ENCODE measurements at places on chromosomes 7 and 10.
A peak's percentile ranks its signal among the peaks of the same experiment; 100 is the strongest.

DNA sequence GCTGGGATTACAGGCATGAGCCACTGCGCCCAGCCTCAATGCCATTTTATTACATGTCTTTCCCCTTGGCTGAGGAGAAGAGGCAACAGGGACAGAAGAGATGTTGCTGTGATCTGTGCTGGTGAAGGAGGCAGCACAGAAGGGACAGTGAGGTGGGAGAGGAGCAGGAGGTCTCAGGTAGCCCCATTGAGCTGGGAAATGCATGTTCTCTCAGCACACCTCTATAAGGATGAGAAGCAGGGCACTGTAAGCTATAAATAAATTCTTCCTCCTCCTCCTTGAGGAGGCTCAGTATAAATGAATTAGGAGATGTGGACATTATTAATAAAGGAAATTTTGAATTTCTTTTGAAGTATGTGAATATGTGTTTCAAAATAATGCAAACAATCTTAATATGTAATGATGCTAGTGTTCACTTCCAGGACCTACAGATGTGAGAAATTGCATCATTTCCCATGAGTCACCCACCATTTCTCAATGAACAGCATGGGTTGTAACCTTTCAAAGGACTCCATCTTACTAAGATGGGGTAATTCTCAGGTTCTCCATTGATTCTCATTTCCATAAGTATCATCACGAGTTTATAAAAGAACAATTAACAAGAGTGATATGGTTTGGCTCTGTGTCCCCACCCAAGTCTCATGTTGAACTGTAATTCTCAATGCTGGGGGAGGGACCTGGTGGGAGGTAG, 88.9 kb upstream of the ODAD2 start:
- no peak for DNase-seq

- DNase-seq, result no peak
Measured at GRCh38 chr10:51747216-51747615, 47.8 kb upstream of the CSTF2T start.

- DNase-seq, result no peak
Measured at GRCh38 chr7:77653572-77653971, 42.7 kb upstream of the RSBN1L start.

- no peak for DNase-seq
Measured at GRCh38 chr7:22802426-22802825, 20.2 kb downstream of the TOMM7 start.

- no peak for DNase-seq
Measured at GRCh38 chr7:20454202-20454601, 123.5 kb downstream of the ITGB8 start.

- DNase-seq, result no peak
Measured at GRCh38 chr7:155477476-155477875, 19.5 kb downstream of the EN2 start.

DNA sequence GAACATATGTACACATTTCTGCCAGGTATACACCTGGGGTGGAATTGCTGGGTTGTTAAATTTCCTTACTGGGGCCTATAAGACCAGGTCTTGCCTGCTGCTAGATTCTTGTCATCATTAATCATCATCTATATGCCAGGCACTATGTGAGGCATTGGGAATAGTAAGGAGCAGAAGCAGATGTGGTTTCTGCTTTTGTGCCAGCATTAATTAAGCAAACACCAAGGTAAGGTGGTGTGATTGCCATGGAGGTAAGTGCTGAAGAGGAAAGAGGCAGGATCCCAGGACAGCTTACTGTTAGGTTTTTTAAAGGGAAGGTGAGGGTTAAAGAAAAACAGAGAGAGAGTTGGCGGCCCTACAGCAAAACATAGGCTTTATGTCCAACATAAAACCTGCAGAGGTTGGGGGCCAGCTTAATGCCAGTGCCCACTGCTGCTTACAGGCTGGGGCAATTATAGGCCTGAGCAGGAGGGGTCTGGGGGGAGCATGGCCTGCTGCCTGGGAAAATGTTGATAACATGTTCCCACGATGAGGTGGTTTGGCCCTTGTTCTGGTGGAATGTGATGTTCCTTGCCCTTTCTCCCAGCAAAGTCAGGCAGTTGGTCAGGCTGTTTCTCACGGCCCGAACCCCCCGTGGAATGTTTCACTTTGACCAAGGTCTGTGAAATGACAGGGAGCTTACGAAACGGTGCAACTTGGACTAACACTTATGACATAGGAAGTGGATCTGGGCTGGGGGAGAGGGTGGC, 93.9 kb downstream of the RBM20 start:
- peak; percentile 39 for DNase-seq

GRCh38 chr10:51384971-51385370, 310.7 kb downstream of the PRKG1 start:
- no peak for DNase-seq

DNA sequence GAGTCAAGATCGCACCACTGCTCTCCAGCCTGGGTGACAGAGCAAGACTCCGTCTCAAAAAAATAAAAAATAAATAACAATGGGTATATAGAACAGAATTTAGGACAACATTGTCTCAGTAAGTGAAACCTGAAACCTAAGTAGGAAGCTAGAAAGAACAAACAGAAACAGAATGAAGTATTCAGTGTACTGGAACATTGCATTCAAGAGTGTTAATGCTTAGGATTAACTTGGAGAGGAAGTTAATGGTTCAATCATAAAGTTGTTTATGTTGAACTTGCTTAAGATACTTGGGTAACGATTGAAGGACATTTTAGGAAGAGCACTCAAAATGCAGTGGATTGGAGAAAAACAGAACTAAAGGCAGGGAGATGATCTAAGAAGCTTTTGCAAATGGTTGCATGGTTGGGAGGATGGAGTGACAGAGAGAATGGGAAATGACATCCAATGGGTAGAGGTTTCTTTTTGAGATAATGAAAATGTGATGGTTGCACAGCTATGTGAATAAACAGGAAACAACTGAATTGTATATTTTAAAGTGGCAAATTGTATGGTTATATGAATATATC, 233.7 kb downstream of the ADK start:
- DNase-seq, result no peak

GRCh38 chr10:116132780-116133399, 140.1 kb downstream of the GFRA1 start:
- no peak for DNase-seq

- DNase-seq, result no peak
Measured at GRCh38 chr10:87579563-87579962, 74.9 kb downstream of the MINPP1 start.

- DNase-seq, result peak; percentile 7
Measured at GRCh38 chr10:114458955-114459354, 54.7 kb upstream of the AFAP1L2 start.

DNA sequence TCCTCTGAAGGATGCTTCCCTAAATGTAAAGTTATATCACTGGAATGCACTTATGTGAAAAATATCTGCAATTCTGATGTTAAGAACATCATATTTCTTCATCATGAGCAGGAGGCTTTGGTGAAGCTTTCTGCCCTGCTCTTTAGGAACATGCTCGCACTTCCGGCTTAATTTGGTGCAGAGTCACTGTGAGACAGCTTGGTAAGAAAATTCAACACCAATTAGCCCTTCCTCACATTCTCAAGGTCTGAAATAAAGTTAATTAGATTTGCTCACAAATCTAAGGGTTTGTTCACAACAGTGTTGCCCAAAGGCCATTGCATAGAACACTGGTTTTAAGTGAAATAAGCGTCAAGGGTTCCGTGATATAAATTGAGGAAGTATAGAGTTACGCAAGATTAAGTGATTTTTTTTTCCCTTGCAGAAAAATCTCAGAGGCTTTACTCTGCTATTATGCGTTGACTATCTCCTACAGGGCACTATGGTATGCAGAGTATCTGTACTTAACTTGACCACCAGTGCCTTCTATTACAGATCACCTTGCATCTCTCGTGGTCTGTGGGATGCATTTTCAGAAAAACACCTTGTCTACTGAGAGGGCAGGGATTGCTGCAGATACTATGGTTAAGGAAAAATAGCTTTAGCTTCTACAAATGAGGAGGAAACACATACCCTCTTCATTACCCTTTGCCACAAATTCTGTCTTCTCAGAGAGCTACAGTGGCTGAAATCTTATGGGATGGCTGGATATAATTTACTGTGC, 953.9 kb downstream of the TYW1 start:
- no peak for DNase-seq

DNA sequence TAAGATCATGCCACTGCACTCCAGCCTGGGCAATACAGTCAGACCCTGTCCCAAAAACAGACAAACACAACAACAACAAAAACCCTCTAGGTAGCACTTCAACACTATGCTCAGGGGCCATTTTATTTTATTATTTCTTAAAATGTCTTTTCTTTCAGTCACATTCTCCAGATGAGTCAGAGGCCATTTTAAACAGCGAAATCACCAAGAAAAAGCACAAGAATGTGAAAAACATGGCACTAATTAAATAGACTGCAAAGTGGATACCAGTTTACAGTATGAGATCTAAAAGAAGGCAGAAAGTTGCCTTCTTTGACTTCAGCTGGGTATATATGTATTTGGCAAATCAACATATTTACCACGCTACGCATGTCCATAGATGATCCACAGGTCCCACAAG, 6.1 kb upstream of the FGL2 start:
- DNase-seq, result no peak

GRCh38 chr7:157874870-157875229, 538.0 kb downstream of the DNAJB6 start:
- no peak for DNase-seq

GRCh38 chr7:70808876-70809275, 323.1 kb upstream of the GALNT17 start:
- DNase-seq, result no peak
